ENCODE measurements at places on chromosomes 4 and X.

DNA sequence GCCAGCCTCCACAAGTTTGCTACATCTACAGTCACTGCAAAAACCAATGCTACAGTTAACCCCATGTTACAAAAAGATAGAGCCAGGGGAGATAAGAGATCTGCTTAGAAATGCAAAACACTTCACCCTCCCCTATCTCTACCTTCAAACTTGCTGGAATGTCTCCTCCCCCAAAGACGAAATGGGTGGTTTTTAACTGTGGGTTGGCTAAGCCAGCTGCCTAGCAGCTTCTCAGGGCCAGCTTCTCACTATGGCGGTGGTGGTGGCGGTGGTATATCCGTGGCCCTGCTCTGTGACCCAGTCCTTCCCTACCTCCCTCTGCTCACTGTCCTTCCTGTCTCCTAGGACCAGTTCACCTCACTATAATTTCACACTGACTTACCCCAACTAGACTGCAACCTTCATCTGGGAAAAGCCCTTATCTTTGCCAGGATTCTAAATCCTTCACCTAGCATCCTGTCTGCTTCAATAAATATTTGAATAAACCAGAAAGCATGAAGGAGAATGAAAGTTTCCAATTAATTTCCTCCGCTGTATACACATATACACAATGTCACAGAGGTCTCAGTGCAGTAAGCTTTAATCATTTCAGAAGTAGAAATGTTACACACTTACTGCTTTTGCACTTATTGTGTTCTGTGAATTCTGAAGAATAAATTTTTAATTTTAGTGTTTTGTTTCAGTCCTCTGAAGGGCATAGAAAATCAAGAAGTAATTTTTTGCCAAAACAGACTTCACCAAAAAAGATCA lies 46.3 kb downstream of the SH3KBP1 start:
- no peak for DNase-seq

- DNase-seq = no peak
Observed at GRCh38 chr4:70634482-70634881, 5.9 kb downstream of the ENAM start.

GRCh38 chr4:55304303-55304702 lies 41.7 kb upstream of the SRD5A3 start:
- DNase-seq = no peak

- no peak for DNase-seq
Observed at GRCh38 chr4:76977113-76977512, 27.6 kb downstream of the SEPTIN11 start.

DNA sequence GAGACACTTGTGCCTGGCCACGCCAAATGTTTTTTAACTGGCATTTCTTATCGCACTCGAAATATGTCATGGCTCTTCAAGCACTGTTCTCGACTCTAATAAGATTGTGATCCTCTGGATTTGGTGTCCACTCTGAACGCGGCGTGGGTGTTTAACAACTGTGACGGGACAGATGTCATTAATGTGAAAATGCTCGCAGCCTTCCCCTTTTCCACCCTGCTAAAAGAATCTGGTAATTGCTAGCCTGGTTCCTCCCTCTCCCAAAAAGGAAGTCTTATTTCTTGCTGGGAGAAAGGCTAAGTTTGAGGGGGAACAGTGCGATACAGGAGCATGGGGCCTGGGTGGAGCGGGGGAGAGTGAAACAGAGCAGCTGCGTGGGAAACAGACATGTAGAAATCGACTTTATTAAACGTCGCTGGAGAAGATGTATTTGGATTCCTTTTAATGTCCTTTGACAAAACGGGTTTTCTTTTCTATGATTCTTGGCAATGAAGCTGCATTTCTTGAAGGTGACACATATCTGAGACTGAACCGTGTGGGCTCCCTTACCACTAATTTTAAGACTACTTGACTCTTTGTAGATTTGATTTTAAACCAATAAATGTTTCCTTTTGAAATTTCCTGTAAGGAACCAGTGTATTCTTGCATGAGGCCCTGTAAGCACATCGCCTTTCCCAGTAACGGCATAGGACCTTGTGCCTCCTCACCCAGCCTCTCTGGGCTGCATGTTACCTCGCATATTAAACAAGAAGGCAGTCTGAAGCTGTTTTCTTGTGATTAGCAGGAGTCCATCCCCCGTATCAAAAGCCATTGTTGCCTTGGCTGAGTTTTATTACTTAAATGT lies 17.8 kb downstream of the TBC1D1 start:
- no peak for DNase-seq

DNA sequence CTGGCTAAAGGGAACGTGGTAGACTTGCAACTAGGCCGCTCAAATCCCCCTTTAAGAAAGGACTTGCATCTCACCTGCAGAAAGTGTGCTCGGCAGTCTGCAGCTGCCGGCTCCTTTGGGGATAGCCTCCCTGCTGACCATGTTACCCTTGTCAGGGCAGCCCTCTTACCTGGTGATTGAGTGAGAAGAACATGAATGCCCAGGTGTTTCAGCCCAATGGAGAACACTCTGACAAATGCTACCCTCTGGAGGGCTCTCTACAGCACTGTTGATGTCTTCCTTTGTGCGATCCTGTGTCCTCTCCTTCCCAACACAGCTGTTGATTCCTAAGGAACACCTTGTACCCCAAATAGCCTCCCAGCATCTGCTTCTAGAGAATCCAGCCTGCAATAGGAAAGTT lies 178.7 kb upstream of the LDB2 start:
- DNase-seq = no peak

DNA sequence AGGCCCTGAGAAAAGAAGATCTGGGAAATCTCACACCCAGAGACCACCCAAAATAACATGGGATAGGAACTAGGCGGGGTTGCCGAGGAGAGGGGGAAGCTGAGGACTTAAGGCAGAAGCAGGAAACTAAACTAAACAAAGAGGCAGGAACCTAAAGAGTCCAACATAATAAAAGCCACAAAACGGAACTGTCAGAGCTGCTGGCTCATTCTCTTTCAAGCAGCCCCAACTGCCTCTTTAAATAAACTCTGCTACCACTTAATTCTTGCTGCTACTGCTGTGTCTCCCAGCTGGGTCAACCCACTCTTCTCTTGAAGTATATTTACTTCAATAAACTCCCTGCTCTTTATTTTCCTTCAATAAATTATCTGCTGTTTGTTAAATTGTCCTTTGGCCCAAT lies 44.5 kb downstream of the MAGEB16 start:
- DNase-seq = no peak

DNA sequence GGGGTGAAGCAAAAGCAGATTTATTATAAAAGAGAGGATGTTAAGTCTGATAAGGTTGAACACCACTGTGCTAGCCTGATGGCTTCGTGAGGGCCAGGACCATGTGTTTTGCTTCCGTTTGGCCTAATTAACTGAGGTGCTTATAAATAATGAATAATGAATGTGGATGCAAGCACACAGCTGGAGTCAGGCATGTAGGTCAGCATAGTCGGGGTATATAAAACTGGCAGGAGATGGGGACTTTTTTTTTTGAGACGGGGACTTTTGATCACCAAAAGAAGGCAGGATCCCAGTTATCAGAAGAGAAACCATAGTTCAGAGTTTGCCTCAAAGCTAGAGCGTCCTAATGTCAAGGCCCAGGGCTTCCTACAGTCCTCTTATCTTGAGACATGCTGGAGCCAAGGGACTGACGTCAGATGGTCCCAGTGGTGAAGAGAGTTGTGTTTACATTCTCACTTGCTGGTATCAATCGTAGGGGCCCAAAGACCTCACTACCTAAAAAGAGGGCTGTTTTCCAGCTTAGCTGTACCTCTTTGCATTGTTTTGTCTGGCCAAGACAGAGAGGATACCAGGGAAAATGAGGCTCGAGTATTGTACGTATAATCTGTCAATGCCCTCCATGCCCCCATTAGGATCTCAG lies 50.4 kb downstream of the RTL9 start:
- DNase-seq = no peak

DNA sequence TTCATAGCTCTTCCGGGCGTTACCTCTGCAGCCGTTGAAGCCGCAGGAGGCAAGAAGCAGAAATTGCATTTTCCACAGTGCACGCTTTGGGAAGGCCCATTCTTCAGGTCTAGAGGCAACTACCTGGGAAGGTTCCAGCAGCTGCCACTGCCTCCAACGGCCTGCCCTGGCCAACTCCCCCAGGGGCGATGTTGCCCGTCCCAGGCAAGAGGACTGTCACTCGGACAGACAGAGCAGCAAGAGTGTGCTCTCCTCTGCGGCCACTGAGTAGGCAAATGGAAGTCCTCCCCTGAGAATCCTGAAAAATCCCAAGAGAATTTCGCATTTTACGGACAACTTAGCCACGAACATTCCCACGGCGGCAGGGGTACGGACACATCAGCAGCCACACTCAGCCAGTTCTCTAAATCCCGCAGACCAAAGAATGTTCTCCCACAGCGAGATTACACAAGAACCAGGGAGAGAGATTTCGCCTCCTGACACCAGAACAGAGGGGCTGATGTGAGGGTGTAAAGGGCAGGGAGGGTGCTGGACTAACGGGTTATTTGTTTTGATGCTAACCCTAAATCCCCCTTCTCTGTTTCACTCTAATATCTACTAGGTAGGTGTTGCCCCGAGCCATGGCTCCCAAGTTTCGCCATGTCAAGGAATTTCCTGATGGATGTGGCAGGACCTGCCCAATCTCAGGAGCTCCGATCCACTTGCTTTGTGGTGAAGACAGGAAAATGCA lies 63.8 kb downstream of the SEPSECS start:
- DNase-seq = no peak

GRCh38 chrX:151771726-151772125 lies 37.2 kb downstream of the CNGA2 start:
- DNase-seq = no peak

GRCh38 chrX:48068096-48068887 lies 3.1 kb downstream of the ZNF630 start:
- DNase-seq = no peak

DNA sequence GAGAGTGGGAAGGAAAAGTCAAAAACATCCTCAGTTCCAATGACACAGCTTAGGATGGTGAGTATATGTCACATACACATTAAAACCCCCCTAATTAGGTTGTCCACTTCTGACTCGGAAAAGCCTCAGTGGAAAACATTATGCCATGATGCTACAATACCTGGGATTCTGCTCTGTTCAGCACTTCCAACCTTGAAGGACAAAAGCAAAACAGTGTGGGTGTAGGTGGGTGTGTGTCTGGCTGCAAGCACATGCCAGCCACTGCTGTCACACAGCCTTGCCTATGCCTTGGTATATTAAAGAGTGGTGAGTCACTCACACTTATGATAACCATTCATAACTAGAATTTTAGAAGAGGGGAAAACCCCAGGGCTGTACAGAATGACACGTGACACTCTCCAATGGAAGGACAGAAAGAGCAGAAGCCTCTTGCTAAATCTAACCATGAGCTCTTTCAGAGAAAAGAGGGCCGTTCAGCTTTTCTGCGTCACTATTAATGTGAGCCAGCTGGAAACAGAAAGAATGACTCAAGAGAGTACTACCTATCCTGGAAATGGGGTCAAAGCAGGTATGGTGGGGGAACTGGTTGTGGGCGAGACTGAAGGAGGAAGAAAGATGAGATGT lies 159.6 kb downstream of the TET2 start:
- peak; percentile 34 for DNase-seq

- no peak for DNase-seq
Observed at GRCh38 chr4:165515201-165515600, 136.4 kb downstream of the CPE start.

DNA sequence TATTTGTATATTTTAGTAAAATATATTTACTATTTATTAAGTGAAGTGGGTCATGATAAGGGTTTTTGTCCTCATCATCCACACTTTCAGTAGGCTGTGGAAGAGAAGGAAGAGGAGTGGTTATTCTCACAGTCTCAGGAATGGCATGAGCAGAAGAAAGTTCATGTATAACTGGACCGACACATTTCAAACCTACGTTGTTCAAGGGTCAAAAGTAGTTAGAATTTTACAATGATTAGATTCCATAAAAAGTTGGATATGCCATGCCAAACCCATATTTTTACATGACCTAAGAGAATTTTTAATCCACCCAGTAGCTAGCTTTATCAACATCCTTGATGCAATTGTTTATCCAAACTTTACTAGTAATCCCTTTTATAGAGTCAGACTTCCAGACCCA lies 15.6 kb upstream of the MAGEA8 start:
- DNase-seq = no peak

GRCh38 chr4:89549907-89550306 lies 242.3 kb upstream of the GPRIN3 start:
- DNase-seq = no peak

GRCh38 chr4:10023806-10024205 lies 2.5 kb upstream of the SLC2A9 start:
- no peak for DNase-seq

- no peak for DNase-seq
Observed at GRCh38 chrX:35374116-35374515, 424.0 kb upstream of the MAGEB16 start.

DNA sequence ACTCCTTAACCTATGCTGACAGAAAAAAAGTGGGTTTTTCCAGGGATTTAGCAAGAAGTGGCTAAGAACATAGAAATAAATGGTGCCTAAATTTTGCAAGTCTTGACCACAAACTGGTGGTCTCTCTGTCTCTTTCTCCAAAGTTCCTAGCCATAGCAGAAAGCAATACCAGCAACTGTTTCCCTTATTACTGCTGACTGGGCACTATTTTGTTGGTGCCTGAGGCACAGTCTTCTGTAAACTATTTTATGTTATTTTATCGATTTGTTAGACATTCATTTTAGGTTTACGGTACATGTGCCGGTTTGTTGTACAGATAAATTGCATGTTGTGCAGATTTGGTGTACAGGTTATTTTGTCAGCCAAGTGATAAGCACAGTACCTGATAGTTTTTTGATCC lies 234.6 kb upstream of the TECRL start:
- no peak for DNase-seq

GRCh38 chrX:96480081-96480480 lies 204.6 kb upstream of the DIAPH2 start:
- DNase-seq = no peak

DNA sequence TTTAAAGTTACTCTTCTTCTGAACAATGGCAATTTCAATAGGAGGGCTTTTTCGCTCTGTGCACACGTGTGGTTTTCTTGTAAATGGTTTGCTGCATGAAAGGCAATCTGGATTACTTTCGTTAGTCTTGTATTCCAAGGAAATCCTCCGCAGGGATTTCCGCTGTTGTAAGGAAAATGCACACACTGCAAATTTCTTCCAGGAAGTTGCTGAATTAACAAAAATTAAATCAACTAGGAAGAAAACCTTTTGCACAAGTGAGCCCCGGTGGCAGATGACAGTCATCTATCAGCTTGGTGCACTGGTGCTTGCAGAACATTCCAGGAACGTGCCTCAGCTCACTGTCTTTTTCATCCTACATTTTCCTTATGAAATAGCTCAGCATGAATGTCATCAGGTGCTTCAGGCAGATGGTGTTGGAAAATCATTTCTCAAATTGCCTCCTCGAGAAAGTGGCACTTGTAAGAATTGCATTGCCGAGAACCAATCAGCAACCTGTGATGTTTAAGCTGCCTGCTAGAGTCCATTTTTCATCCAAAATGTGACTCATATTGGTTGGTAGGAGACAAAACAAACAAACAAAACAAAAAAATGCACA lies 272.4 kb upstream of the VCX start:
- no peak for DNase-seq

GRCh38 chr4:71132486-71132885 lies 139.0 kb downstream of the DCK start:
- DNase-seq = no peak

- DNase-seq = no peak
Observed at GRCh38 chrX:134174859-134175258, 62.1 kb upstream of the CCDC160 start.

GRCh38 chr4:1493540-1494287 lies 87.5 kb upstream of the NKX1-1 start:
- no peak for DNase-seq

- no peak for DNase-seq
Observed at GRCh38 chr4:132827522-132827921, 321.6 kb upstream of the PCDH10 start.

GRCh38 chr4:110250023-110250387 lies 51.6 kb upstream of the ELOVL6 start:
- no peak for DNase-seq

GRCh38 chr4:134905061-134905460 lies 703.5 kb upstream of the PABPC4L start:
- no peak for DNase-seq

Measured in activated T-helper 9 cell treated with anti-CD3 and anti-CD28 coated beads, Interleukin-2, amount 50 U/mL, for 16 hours (primary cell).